ENCODE measurements at places on chromosomes 12 and 14.

- DNase-seq: no peak
These were observed 503 bp downstream of the FBXO21 start for GRCh38 chr12:117189725-117190209.

- no peak for DNase-seq
These were observed 57.5 kb downstream of the DENND5B start for GRCh38 chr12:31533470-31533869.

- no peak for DNase-seq
These were observed 274.7 kb downstream of the DAD1 start for GRCh38 chr14:22314183-22314820.

GRCh38 chr12:94112121-94112520 is 36.3 kb upstream of the PLXNC1 start:
- no peak for DNase-seq

DNA sequence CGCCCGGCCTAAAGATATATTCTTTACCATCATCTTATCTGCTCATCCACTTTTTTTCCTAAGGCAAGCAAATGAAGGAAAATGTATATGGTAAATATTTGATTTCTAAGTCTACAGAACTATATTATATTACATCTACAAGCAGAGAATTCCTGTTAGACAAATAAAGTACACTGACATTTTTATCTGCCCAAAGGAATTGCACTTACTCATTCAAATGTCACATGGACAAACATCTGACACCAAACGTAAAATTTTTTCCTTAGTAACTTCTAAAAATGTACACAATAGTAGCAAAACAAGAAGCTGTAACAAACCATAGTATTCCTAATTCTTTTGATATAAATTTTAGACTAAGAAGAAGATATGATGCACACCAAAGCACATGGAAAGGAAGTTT is 51.0 kb downstream of the SPPL3 start:
- DNase-seq: no peak

- no peak for DNase-seq
These were observed 116.6 kb upstream of the MED13L start for GRCh38 chr12:116393859-116394650.

GRCh38 chr12:8501720-8502119 is 11.6 kb upstream of the CLEC4D start:
- DNase-seq: no peak

GRCh38 chr12:9649532-9649940 is 20.0 kb upstream of the CLEC2D start:
- no peak for DNase-seq

GRCh38 chr12:31326736-31327659 is 1.0 kb upstream of the SINHCAF start:
- no peak for DNase-seq

Data from stimulated activated CD8-positive, alpha-beta memory T cell treated with anti-CD3 and anti-CD28 coated beads, Interleukin-15, amount 100 ng/mL, for 4 hours (primary cell).